ENCODE measurements at places on chromosomes 11 and 22. TPM values are rescaled to one million over a fixed set of nuclear protein-coding genes. Genes with fewer than 3 reads are reported as not detected.
A peak's percentile ranks its signal among the peaks of the same experiment; 100 is the strongest.

Gene ELF5
- not detected for total RNA-seq

DNA sequence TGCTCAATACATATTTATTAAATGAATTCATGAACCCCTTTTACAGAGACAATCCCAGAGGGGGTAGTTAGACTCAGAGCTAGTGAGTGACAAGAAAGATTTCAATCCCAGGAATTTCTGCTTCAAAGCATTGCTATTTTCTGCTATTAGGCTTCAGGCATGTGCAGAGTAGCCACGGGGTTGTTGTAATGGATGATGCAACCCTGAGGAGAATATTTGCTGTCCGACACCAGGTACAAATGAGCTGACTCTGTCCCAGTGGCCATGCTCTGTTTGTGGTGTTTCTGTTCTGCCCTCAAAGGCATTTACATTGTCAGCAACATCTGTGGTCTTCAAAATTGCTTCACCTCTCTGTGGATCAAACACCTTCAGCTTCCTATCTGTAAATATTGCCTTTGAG, 102.6 kb downstream of the CSNK2A3 start:
- DNase-seq: no peak
- H3K36me3 ChIP-seq: peaks cover 10% of the 10 kb centered on the region
- peaks cover 5% of the 10 kb centered on the region for H3K4me1 ChIP-seq
- H3K27me3 ChIP-seq: peaks cover 11% of the 10 kb centered on the region

DNA sequence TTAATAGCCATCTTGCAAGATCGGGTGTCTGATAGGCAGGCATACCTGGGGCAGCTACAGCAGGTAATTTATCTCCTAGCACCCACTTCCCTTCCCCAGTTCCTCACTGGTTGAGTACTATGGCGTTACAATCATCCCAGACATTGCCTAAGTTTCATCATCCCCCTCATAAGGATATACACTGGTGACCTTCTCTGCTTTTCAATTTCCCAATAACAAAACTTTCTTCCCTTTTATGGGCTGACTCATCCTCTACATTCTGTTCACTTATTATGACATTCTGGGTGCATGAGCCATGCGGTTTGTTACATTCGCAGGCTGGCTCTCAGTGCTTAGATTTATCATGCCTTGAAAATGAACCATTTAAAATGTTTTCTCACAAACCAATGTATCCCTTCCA, 5.0 kb upstream of the MRPL11 start:
- no peak overlapping the region for H3K27ac ChIP-seq
- no peaks in the 10 kb centered on the region for H3K4me1 ChIP-seq
- H3K36me3 ChIP-seq: peaks cover 4% of the 10 kb centered on the region
- H3K27me3 ChIP-seq: peaks cover 13% of the 10 kb centered on the region
- H3K4me3 ChIP-seq: no peak overlapping the region
- DNase-seq: no peak

Gene CD59
- 101 TPM for total RNA-seq

DNA sequence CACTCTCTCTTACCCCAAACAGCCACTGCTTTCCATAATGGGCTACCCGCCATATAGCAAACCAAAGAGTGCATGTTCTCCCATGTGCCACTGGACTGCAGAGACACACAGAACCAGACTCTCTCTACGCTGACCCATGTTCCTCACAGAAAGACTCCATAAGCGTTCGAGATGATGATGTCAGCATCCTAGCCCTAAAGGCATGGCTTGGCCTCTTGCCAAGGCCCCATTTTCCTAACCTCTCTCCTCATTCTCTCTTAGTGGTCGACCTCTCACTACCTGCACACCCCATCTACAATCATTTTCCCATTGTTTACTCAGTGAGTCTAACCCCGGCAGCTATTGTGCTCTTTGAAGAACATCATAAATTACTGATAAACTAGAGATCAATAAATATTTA, 4.9 kb downstream of the NDUFC2 start:
- no peak overlapping the region for H3K4me3 ChIP-seq
- DNase-seq: no peak
- H3K4me1 ChIP-seq: peaks cover 17% of the 10 kb centered on the region
- H3K36me3 ChIP-seq: peaks cover 5% of the 10 kb centered on the region
- H3K27ac ChIP-seq: no peak overlapping the region

GRCh38 chr11:86787018-86787536, 13.3 kb upstream of the PRSS23 start:
- H3K4me3 ChIP-seq: no peak overlapping the region
- no peaks in the 10 kb centered on the region for H3K27me3 ChIP-seq
- H3K4me1 ChIP-seq: no peaks in the 10 kb centered on the region

- H3K4me1 ChIP-seq: no peaks in the 10 kb centered on the region
- no peaks in the 10 kb centered on the region for H3K27me3 ChIP-seq
- no peaks in the 10 kb centered on the region for H3K36me3 ChIP-seq
- H3K4me3 ChIP-seq: no peak overlapping the region
Measured at GRCh38 chr22:43592476-43592875, 180.7 kb downstream of the MPPED1 start.

DNA sequence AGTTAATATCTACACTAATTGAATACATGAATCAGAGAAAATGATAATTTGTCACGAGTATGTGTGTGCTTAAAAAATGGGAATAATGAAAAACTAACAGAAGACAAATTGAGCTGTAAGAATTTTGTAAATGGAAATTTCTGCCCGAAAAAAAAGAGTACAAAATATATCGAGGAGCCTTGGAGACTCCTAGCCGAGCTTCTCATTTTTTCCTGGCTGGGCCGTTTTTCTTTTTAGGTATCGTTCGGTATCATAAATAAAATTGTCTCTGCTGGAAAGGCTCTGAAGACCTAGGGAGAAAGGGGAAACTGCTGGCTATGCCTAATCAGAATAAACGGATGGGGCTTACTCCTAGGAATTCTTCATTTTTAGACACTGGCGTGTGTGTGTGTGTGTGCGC, 227.2 kb upstream of the RAG2 start:
- H3K27me3 ChIP-seq: no peaks in the 10 kb centered on the region
- H3K4me1 ChIP-seq: no peaks in the 10 kb centered on the region
- no peak overlapping the region for H3K4me3 ChIP-seq
- no peaks in the 10 kb centered on the region for H3K36me3 ChIP-seq
- H3K27ac ChIP-seq: no peak overlapping the region
- DNase-seq: no peak

Gene KRTAP5-7
- not detected for total RNA-seq

- no peak overlapping the region for H3K27ac ChIP-seq
- DNase-seq: no peak
- H3K4me1 ChIP-seq: no peaks in the 10 kb centered on the region
Measured at GRCh38 chr11:73869332-73869949, 7.2 kb downstream of the COA4 start.

- peak overlapping the region; percentile 85 for H3K27ac ChIP-seq
- peaks cover 18% of the 10 kb centered on the region for H3K36me3 ChIP-seq
Measured at GRCh38 chr22:40387746-40388145, 17.4 kb downstream of the SGSM3 start.

DNA sequence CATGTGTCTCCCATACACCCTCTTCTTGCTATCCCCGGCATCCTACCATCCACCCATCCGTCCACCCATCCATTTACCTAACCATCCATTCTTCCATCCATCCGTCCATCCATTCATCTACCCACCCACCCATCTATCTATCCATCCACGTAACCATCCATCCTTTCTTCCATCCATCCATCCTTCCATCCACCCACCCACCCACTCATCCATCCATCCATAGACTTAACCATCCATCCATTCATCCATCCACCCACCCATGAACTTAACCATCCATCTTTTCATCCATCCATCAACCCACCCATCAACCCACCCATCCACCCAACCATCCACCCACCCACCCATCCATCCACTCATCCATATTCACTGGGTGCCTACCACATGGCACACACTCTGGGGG, 10.6 kb upstream of the CDC42EP2 start:
- H3K4me1 ChIP-seq: peaks cover 7% of the 10 kb centered on the region
- peak overlapping the region; percentile 50 for H3K27ac ChIP-seq
- H3K4me3 ChIP-seq: peak overlapping the region; percentile 33
- peaks cover 8% of the 10 kb centered on the region for H3K36me3 ChIP-seq
- DNase-seq: no peak

DNA sequence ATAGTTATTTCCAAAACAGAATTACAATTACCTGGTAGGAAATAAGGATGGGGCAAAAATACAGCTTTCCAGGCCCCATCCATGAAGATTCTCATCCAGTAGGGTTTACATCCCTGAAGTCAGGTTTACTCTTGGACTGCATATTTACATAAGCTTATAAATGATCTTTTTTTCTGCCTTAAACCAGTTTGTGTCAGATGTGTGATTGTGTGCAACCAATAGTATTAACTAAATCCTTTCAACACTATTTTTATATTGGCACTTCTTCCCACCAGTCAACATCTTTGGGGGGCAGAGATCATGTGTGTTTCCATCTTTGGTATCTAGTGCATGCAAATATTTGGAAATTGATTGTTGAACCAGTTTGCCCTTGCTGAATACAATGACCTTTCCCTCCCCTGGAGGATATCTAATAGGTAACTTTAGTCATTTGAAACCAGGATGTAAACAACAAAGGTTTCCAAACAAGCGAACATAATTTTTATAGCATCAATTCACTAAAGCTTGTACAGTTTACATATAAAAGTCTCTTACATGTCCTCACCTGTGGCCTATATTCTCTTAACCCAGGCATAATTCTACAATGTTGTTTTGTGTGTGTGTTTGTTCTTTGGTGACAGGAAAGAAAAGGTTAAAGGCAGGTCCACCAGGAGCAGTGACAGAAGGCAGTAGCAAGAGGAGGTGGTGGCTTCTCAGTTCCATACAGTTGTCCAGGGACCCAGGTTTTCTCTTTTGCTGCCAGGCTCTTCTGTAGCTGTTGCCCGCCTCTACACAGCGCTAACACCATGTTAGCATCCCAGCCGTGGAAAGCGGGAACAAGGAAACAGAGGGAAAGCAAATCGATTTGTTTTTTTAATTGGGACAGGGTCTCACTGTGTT, 1.7 kb upstream of the ME3 start:
- H3K4me1 ChIP-seq: peaks cover 3% of the 10 kb centered on the region
- no peak for DNase-seq
- no peak overlapping the region for H3K27ac ChIP-seq
- peaks cover 9% of the 10 kb centered on the region for H3K27me3 ChIP-seq

DNA sequence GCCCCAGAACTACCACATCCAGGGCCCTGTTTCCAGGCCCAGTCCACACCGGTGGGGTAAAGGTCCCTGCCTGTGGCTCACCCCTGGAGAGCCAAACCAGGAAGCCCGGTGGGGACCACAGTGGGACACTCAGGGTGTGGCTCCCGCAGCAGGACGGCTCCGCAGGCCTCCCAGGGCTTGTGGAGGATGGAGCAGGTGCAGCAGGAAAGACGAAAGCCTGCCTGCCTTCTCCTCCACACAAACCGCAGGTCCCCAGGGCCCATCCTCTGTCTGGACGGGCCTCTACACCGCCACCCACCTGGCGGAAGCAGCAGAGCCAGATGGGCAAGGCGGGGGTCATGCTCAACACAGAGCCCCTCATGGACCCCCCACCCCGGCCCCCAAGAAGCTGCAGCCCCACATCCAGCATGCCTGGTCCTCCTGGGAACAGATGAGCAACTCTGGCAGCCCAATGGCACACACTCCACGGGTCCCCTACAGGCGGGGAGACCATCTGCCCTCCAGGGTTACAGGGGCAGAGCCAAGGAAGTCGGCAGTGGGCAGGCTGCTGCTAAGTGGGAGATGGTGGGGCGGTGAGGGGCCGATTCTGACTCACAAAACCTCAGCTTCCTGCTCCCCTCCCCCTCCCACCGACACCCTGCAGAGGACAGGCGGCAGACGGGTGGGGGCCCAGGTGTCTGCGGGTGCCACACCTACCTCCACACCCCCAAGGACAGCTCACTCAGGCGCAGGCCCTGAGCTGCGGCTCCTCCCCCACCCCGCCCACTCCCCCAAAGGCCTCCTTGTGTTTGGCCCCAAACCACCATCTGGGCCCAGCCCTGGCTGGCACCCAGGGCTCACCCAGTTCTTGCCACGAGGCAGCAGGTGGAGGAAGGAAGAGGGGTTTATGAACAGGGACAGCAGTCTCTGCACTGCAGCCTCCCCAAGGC, 5.2 kb downstream of the SBF1 start:
- peaks cover 6% of the 10 kb centered on the region for H3K36me3 ChIP-seq
- DNase-seq: no peak
- H3K27ac ChIP-seq: no peak overlapping the region
- H3K4me3 ChIP-seq: no peak overlapping the region
- peaks cover 25% of the 10 kb centered on the region for H3K4me1 ChIP-seq
- peaks cover 17% of the 10 kb centered on the region for H3K27me3 ChIP-seq

GRCh38 chr11:76151556-76152085, 54.7 kb downstream of the WNT11 start:
- no peak overlapping the region for H3K4me3 ChIP-seq
- peaks cover 30% of the 10 kb centered on the region for H3K4me1 ChIP-seq
- peaks cover 3% of the 10 kb centered on the region for H3K27me3 ChIP-seq
- DNase-seq: no peak

DNA sequence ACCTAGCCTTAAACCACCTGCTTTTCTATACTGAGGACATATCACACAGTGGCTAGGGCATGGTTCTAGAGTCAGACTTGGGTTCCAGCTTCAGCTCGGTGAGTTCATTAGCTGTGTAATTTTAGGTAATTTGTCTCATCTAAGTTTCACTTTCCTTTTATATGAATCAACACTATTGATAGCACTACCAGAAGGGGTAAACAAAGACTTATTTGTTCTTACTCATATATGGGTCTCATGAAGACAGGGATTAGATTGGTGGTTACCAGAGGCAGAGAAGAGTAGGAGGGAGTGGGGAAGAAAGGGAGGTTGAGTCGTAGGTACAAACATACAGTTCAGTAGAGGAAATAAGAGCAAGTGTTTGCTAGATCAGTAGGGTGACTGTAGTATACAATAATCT, 924.7 kb downstream of the OPCML start:
- H3K27me3 ChIP-seq: no peaks in the 10 kb centered on the region
- no peak overlapping the region for H3K27ac ChIP-seq
- H3K4me3 ChIP-seq: no peak overlapping the region

DNA sequence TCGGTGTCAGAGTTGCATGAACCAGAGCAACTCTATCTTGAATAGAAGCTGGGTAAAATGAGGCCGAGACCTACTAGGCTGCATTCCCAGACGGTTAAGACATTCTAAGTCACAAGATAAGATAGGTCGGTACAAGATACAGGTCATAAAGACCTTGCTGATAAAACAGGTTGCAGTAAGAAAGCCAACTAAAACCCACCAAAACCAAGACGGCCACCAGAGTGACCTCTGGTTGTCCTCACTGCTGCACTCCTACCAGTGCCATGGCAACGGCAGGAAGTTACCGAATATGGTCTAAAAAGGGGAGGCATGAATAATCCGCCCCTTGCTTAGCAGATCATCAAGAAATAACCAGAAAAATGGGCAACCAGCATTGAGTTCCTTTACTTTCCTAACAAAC, 2.4 kb upstream of the KAT5 start:
- peaks cover 8% of the 10 kb centered on the region for H3K27me3 ChIP-seq
- peaks cover 7% of the 10 kb centered on the region for H3K4me1 ChIP-seq
- H3K27ac ChIP-seq: no peak overlapping the region
